Epithelial cell of proximal tubule (primary cell): ENCODE measurements at places on chromosomes 3 and 15.
A peak's percentile ranks its signal among the peaks of the same experiment; 100 is the strongest.

DNA sequence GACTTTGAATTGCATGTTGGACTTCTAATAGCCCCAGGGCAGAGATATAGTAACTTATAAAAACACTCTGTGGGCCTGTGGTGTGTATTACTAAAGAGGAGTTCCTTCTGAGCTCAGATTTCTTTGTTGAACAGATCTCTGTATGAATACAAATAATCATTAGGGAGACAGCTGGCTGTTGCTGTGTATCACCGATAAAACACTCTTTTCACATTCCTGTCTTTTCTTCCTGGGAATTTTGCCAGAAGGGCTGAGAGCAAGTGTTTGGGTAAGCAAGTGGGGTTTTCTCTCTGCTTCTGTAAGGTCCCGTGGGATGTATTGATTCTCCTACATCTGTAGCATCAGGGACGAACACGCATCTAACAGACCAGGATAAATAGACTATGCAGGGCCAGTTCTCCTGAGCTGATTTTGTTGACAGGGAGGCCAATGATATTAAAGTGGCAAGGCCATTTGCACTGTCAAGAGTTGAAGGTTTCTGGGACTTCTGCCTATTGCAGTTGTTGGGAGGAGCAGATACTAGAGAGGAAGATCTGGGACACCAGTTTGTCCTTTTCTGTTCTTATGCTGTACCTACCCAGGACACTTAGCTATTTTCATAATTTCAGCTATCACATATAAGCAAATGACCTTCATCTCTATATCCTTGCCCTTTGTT is 225.9 kb upstream of the CD96 start:
- no peak for DNase-seq

DNA sequence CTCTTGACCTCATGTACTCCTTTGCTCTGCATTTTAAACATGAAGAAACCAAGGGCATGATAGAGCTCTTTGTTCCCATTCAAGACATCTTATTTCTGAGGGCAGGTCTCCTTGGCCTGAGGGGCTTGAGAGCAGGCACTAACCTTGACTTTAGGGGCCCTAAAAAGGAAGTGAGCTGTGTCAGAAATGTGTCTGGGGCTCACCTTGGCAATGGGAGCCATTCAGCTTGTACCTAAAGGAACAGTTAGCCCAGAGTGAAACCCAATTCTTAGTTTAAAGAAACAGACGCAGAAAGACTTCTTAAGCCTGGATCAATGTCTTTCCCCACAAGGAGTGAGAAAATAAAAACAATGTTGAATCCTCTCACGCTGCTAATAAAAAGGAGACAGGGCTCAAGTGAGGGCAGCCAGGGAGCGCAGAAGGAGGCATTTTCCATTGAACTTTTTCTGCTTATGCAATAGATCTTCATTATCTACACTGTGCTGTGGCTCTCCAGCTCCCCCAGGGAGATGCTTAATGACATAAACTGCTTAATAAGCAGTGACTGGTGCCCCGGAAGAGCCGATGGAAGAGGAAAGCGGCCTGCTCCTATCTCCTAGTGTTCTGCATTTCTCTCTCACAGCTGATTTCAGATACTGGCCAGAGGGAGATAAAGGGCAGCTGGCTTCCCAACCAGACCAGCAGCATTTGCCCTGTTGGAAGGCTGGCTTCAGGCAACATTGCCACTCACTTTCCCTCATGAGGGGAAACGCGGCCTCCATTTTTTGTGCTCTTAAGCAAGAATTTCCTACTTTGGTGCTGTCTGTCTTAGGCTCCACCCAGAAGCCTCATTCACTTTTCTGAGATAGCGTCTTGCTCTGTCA is 152.0 kb downstream of the OPA1 start:
- DNase-seq: no peak

GRCh38 chr3:24225385-24225950 is 269.2 kb downstream of the THRB start:
- DNase-seq: no peak

DNA sequence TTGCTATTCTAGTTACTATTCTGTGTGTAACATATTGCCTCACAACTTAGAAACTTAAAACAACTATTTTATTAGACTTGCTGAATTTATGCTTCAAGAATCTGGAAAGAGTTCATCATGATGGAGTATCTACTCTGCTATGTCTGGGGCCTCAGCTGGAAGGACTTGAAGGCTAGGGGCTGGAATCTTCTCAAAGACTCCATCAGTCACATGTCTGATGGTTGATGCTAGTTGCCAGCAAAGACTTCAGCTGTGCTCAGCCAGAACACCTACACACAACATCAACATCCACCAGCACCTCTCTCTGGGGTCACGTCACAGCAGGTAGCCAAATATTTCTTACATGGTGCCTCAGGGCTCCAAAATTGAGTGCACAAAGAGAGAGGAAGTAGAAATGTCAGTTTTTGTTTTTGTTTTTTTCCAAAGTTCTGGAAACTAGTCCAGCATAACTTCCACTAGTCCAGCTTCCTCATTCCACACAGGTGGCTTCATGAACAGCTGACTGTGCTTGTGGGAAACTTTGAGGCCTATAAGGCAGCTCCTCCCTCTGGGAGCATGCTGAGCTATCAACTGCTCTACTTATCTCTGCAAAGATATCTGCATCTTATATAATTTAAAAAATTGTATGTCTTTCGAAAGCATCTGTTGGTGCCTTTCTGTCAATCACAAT is 325.4 kb upstream of the AGTR1 start:
- DNase-seq: peak; percentile 12

- no peak for DNase-seq
Measured at GRCh38 chr3:50318615-50319014, 3.9 kb downstream of the HYAL2 start.

GRCh38 chr3:184042617-184043016 is 10.2 kb upstream of the HTR3C start:
- DNase-seq: no peak

DNA sequence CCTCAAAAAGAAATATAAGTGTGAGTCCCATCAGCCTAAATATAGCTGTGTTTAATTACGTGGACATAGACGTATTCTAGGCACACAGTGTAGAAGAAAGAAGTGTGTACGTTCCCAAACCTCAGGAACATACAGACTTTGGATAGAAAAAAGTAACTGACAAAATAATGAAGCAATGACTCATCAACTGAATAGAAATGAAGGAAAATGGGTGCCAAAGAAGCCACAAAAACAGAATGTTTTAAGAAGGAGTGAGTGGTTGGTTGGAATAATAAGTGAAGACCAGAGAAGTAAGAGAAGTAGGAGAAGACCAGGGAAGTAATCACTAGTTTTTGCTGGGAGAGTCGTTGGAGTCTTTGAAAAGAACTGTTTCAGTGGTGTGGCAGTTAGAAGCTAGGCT is 518.1 kb downstream of the ROBO1 start:
- no peak for DNase-seq

DNA sequence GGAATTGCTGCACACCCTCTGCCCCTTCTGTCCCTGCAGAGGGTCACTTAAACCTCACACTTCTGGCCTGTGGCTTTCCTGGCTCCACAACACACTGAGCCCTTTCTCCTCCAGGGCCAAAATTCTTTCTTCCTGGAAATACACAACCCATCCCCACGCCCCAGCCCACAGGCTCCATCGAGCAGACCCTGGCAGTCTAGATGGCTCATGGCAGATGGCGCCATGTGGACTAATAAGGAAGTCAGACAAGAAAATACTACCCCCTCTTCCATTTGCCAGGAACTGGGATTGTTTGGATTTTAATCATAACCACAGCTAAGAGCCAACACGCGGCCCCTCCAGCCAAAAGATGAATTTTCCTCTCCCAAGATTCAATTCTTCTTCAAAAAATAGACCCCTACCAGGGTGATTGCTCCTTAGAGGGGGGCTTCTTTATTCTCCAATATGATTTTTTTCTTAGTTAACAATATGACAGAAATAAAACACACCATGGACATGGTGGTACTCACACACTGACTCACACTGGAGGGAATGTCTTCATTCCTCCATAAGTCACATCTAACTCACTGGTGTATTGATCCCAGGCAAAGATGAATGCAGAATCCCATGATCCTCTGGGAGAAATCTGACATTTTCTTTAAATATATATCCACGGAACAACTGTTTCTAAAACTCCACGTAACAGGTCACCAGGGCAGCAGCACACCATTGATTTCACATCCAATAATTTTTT is 111.5 kb downstream of the NTRK3 start:
- no peak for DNase-seq

DNA sequence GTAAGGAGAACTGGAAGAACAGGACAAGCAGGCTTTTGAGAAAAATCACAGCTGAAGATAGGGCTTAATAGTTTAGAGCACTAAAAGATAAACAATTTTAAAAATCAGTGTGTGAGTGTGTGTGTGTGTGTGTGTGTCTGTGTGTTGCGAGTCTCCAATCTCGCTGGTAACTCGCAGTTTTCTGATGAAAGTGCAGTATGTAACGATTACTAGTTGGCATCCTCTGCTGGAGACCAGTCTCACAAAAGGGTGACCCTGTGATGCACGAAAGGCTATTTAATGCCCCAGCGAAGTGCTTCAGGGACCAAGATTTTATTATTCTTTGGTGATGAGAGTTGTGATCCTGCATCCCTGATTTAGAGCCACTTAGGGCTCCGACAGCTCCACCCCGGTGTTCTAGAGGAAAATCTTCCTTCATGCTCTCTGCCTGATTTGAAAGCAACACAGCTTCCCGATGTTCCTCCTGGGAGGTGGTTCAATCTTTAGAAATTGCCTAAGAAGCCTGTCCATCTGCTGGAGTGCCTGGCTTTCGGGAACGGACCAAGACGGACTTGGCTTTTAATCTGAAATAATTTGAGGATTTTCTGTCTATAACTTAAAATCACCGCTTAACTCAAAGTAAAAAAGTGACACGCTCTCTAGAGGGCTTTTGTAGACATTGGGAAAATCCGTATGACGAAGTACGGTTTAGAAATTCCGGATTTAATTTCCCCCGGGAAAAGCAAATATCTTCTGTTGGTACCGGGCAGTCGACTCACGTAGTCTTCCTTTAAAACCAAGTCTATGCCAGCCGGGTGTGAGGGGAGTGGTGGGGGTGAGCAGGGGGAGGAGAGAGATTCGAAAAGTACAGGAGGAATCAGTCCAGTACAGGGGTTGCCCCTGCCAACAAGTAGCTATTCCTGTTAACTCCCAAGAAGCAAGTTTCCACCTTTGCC is 1.1 kb upstream of the ALCAM start:
- no peak for DNase-seq

DNA sequence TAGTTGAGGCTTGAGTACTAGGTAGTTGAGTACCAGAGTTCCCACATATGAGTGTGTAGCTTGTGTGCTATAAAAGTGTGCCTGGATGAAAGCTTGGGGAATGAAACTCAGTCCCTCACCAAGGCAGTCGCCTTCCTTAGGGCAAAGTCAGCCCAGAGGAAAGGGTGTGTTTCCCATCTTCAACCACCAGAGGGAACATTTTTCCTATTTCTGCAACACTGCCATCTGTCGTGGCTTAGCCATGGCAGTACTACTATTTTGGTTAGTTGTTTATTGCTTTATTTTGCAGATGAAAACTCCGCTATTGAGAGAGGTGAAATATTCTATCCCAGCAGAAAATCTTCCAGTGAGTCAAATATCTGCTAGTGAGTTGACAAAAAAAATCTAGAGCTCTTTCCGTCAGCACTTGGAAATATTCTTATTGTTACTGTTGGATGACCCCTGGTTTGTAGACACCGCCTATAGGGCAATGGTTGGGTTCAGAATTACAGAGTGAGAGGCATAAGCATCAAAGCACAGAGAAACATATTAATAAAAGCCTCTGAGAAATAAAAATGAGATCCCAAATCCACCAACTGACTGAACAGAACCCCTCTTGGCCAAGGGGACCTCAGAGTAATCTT is 239.9 kb downstream of the CPNE4 start:
- peak; percentile 23 for DNase-seq
